Fibroblast of skin of right biceps (primary cell): ENCODE measurements at places on chromosomes 2 and 18.

- DNase-seq: no peak
Measured at GRCh38 chr2:106841886-106842645, 43.9 kb downstream of the ST6GAL2 start.

DNA sequence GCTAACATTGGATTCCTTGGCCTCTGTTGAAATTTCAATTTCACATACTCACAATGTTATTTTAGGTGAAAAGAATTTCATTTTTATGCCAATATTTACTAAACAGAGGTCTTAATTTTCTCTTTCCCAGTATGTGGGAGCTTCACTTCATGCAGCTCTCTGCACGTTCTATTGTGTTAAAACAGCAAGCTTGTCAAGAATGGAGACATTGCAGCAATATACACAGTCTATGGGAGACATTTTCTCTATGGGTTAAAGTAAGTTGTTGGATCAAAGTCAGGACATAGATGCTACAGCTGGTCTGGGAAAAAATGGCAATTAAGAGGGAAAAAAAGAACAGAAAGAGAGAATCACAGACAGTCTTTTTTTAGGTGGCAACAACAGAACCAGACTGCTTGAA is 70.4 kb upstream of the ARHGAP15 start:
- DNase-seq: no peak

DNA sequence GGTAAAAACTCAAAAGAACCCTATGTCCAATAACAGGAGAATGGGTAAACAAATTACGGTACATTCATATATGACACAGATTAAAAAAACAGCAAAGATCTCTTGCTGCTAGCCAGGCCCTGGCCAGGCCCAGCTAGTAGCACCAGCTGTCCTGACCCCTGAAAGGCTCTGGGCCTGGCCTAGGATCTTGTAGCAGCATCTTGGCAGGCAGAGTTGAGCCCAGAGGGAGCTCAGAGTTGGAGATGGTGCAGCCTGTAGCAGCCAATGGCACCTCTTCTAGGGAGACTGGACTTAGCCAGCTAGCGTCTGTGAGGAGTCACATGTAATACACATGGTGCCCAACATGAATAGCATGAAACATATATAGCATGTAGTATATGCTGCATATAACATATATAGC is 69.1 kb downstream of the HS6ST1 start:
- DNase-seq: no peak

- no peak for DNase-seq
Measured at GRCh38 chr2:42562474-42563144, 5.8 kb upstream of the MTA3 start.

GRCh38 chr2:64661741-64662169 is 8.0 kb upstream of the SERTAD2 start:
- DNase-seq: peak; percentile 56

- DNase-seq: no peak
Measured at GRCh38 chr2:2573658-2574293, 242.7 kb upstream of the MYT1L start.

DNA sequence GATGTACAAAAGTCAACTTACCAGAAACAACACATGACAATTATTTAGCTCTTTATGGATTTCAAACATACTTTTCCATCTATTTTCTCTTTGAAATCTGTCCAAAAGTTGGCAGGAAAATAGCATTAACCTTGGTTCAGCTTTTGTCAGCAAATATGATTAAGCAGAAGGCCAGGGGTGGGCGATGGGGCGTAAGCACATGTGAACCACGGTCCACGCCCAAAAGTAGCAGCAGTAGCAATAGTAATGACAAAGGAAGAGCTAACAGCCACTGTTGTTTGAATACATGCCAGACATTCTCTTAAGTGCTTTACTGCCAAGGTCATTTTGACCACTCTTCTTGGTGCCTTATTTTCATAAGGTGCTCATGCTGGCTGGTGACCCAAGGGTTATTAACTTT is 73.5 kb downstream of the ANTXR1 start:
- DNase-seq: no peak

DNA sequence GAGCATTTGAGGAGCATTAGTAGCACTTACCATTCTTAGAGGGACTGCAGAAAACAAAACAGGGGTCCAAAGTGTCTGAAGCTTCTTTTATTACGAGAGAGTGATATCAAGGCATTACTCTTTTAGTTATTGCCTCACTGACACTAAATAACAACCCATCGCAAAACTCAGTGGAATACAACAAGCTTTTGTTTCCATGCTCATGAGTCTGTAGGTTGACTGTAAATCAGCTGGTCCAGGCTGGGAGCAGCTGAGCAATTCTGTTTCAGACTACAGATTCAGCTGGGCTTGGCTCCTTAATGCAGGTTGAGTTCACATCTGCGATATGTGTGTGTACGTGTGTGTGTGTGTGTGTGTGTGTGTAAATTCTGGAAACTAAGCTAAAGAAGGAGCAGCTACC is 501.8 kb upstream of the PKDCC start:
- DNase-seq: no peak

DNA sequence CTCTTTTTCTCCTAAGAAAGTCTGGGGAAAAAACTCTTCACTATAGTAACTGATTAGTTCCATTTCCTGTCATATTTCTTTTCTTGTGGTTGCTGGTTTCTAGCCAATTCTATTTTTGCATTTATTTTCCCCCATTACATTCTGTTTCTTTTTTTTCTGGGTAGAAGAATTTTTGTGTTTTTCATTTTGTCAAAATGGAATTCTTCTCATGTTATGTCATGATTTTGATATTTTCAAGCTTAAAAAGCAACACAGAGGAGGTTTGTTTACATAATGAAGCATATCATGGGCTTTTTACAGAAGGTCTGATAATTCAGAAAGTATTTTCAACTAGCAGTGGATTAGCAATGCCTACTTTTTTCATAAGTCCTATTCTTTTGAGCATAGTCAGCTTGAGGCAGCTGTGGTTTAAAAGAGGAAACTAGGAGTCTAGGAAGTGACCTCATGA is 102.0 kb downstream of the MAP2 start:
- peak; percentile 94 for DNase-seq

DNA sequence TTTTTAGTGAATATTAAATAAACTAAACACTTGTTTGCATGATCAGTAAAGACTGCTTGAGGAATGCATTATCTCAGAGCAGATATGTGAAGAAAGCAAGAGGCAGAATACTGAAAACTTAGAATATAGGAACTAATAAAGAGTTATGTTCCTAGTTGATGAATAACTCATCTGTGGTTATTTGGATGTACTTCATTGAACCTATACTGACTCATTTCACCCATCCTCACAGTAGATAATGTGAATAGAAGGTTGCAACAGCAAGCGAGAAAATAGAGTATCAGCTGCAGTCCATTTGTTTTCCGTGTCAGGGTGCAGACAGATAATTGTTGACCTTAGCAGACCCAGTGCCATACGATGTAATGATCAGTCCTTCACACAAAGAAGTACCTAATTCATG is 945.7 kb upstream of the LRRTM1 start:
- DNase-seq: no peak

DNA sequence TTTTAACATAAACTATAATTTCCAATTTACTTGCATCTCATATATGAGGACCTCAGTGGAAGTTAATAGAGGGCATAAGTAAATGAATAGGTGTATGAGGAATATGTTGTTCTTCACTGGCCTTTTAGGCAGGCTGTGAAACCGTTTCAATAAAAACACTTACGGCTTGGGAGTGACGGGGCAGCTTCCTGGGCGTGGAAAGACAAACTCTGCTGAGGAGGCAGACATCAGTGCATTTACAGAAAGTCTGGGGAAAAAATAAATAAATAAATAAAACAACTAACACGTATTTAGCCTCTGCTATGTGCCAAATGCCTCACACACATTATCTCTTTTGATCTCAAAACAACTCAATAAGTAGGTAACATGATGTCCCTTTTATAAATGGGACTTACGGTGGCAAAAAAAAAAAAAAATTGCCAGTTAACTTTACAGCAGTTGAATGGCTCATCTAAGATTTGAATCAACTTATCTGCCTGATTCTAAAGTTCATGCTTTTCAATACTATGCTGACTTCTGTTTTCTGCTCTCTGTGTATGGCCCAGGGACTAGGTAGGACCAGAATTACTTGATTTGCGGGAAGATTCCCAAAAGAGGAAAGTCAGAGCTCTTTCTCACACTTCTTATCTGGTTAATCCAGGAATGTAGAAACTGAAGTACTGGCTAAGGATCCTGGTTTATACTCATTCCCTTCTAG is 77.5 kb upstream of the LRATD1 start:
- no peak for DNase-seq

GRCh38 chr2:127142663-127143630 is 36.0 kb upstream of the BIN1 start:
- no peak for DNase-seq

DNA sequence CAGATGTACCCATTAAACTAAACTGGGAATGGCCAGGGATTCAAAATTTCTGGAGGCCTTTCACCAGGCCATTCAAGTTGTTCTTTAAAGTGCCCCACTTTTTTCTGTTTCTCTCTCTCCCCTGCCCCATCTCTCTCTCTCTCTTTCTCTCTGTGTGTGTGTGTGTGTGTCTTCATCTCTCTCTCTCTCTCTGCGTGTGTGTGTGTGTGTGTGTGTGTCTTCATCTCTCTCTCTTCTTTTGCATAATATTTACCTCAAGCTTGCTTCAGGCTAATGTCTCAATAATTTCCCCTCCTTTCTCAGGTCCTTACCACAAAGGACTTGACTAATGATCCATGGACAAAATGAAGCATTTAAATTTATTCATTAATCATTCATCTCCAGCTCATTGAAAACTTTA is 164.2 kb upstream of the KLHL14 start:
- no peak for DNase-seq

GRCh38 chr2:219447242-219448098 is 12.8 kb downstream of the SPEG start:
- DNase-seq: no peak

DNA sequence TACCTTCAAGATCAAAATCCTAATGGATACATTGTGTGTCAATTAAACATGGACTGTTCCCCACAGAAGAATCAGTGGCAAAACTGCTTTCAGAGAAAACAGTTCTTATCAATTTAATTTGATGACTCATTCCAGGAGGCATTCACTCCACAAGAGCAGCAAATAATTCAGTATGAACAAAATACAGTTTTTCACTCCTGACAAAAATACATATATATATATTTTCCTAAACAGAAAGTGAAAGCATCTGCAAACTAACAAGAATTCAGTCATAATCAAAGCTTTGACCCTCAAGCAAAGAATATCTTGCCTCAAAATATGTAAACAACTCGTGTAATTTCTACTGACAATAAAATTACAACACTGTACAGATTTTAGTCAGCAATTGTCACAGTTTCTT is 685.1 kb upstream of the SLC8A1 start:
- DNase-seq: peak; percentile 5

GRCh38 chr2:6493266-6493665 is 372.4 kb downstream of the CMPK2 start:
- no peak for DNase-seq

DNA sequence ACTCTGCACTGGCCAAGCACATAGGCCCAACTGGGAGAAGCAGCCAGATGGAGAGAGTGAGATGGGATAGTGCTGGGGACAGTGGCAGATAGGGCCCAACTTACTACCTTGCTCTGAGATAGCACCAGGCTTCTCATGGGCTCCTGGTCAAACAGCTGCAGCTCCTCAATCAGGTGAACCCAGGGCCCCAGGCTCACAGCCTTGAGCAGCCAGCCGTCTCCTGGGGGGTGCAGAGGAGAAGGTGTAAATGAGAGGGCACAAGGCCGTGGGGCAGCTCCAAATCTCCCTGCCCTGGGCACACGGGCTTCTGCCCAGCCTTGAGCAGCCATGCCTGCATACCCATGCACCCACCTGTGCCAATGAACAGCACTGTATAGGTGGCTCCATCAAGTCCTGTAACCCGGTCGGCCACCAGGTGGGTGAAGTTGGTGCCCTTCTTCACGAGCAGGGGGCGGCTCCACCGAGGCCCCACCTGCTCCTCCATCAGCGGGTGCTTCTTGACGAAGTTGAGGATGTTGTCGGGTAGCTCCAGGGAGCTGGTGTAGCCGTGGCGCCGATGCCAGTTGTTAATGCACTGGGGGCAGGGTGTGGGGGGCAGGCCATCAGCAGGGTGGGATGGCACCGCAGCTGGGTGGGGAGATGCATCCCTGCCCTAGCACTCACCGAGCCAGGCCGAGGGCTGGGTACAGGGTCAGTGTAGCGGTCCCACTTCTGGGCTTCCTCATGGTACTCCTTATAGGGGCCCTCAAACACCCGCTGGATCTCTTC is 5.9 kb upstream of the ANKRD39 start:
- DNase-seq: no peak

DNA sequence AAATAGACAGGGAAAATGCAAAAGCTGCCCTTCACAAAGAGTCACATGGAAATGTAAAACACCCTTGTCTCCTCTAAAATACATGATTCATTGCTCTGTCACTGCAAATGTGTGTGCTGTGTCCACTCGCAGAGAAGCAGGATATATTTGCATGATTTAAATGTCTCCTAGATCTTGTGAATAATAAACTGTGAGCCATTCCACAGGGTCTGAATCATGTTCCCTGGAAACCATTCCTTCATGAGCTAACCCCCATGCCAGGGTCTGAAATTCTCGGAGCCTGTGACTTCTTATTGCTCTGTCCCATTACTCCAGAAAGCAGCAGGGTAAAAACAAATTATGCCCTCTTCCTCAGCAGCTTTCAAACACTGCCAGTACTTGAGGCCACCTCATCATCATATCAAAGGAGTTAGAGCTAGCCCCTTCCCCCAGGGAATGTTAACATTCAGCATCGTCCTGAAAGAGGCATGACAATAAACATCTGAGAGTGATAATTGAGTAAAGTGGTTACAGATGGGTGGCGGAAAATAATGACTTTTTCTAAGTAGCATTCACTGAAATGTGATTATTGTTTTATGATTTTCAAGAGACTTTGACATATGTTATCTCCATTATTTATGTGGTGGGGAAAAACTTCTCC is 11.7 kb upstream of the CNGA3 start:
- DNase-seq: peak; percentile 96

GRCh38 chr18:10682368-10682714 is 156.5 kb downstream of the NAPG start:
- DNase-seq: no peak

DNA sequence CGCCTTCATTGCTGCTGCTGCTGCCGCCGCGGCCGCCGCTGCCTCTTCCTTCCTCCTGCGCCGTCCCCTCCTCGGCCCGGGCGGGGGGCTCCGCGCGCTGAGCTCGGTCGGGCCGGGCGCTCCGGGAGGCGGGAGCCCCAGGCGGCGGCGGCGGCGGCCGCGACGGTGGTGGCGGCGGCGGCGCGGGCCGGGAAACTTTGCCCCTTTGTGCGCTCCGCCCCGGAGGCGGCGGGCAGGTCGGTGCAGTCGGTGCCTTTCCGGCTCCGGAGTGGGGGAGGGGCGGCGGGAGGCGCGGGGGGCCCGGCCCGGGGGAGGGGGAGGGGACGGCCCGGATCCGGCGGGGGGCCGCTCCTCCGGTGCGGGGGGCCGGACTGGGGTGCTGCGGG is 205 bp downstream of the TET3 start:
- DNase-seq: no peak
